ENCODE measurements at places on chromosomes 4 and X.

GRCh38 chrX:18676470-18676869 lies 4.6 kb upstream of the RS1 start:
- DNase-seq, result no peak

- no peak for DNase-seq
These were observed 597.7 kb downstream of the MID1IP1 start for GRCh38 chrX:39398963-39399261.

DNA sequence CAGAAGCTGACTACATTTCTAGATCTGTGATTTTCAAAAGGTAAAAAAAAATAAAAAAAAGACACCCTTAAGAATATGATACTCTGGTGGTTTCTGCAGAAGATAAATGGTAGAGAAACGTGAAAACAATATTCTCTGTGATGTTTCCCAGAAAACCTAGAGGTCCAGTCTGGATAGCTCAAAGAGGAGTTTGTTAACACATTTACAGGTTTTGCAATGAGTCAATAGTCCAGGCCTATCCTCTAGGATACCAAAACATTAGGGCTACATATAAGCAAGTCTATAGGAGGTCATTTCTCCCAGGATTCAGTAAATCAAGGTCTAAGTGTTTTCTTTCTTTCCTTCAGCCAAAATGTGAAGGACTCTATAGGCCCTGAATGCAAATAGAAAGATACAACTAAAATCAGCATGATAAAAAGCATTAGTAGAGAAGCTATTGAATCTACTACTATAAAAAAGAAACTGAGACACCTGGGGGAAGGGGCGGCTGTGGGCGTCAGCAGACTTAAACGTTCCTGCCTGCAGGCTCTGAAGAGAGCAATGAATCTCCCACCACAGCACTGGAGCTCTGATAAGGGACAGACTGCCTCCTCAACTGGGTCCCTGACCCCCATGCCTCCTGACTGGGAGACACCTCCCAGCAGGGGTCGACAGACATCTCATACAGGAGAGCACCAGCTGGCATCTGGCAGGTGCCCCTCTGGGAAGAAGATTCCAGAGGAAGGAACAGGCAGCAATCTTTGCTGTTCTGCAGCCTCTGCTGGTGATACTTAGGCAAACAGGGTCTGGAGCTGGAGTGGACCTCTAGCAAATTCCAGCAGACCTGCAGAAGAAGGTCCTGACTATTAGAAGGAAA lies 33.7 kb upstream of the SPP1 start:
- no peak for DNase-seq

GRCh38 chr4:109877400-109877799 lies 29.5 kb downstream of the LRIT3 start:
- DNase-seq, result no peak

GRCh38 chr4:33072298-33073089 lies 2352.3 kb downstream of the PCDH7 start:
- DNase-seq, result no peak

DNA sequence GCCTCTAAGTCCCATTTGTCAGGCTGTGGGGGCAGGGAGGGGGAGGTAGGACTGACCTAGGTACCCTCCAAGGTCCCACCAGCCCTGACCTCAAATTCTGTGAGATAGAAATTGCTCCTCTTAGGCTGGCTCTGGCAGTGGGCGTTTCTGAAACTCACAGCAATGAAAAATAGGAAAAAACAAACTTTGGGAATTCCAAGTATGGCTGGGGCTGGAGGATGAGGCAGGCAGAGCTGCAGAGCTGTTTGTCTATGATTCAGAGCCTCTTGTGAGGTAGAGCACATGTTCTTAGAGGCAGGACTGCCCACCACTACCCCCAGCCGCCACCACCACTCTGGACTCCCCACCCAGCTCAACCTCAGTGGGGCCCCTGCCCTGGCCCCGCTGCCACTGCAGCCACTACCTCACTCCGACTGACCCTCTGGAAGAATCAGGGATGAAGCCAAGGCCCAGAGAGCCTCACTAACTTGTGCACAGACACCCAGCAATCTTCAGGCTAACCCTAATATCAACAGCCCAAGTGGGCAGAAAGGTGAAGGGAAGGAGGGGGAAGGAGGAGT lies 98.2 kb downstream of the PJA1 start:
- no peak for DNase-seq

DNA sequence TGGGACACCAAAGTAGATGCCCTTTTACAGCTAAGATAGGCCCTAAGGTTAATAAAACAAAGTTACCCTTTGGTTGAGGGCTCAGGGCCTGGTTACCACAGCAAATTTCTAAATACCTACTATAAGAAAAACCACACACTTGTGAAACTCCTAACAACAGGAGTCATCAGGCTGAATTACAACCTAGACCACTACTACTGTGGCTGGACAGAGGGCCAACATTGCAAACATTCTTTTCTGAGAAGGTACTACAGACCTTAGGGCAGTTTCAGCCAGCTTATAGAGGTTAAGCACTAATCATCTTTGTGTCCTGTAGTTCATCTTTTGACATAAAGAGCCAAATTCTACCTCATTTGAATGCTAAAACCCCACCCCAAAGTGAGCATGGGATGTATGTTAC lies 504.0 kb downstream of the RAPGEF2 start:
- no peak for DNase-seq

- DNase-seq, result no peak
These were observed 745.4 kb downstream of the TECRL start for GRCh38 chr4:63663870-63664269.

- DNase-seq, result no peak
These were observed 98.1 kb downstream of the TSPAN5 start for GRCh38 chr4:98560321-98560720.

DNA sequence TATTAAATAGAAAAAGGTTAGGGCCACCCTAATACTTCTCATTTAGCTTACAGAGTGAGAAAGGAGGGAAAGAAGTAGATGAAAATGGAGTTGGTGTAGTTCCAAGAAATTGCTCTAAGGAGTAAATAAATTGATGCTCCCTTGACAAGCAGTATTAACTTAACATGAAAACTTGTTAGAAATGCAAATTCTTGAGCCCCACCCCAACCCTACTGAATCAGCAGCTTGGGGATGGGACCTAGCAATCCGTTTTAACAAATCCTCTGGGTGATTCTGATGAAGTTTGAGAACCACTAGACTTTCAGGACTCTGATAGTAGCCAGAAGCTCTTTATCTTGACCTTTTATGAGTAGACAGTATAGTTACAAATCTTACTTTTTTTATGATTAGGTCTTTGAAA lies 74.8 kb downstream of the STIM2 start:
- no peak for DNase-seq

DNA sequence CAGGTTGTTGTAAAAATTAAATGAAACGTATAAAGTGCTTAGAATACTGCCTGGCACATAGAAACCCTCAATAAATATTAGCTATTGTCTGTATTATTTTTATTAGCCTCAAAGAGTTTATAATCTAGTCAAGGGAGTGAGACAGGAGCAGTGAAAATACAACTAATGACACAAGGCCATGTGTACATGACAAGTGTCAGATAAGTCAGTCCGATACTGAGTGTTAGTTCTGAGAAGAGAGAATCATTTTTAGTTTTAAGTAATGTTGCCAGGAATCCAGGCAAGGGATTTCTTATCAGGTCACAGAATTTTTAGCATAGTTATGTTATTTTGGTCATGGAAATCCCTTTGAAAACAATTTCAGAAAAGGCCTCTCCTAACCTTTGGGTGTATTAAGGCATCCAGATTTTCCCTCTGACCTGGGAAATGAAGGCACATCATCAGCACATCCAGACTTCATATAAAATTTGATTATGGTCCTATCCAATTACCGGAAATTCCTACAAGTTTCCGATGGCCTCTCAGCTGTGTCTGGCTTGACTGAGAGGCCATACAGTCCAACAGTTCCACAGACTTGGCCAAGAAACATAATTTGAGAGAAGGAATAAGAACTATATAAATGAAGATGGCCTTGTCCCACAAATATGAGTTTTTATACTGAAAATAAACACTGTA lies 35.7 kb downstream of the PPARGC1A start:
- DNase-seq, result no peak

DNA sequence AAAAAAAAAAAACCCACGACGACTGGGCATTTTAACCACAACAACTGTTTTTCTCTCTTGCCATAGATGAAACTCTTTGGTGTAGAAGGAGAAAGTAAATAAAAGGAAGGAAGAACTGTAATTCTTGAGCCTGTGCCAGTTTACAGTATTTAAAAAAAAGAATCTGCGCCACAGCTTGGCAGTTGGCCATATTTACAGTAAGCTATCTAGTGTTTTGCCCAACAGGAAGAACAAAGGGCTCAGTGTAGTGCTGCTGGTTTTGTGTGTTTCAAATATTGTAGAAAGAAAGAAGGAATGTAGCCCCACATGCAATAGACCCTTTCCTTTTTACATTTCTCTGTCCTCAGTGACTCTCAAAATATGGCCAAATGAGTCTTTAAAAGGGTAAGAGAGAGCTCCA lies 66.1 kb downstream of the NR3C2 start:
- DNase-seq, result no peak

- no peak for DNase-seq
These were observed 79.2 kb downstream of the RELL1 start for GRCh38 chr4:37607018-37607417.

GRCh38 chr4:125140966-125141495 lies 173.7 kb upstream of the FAT4 start:
- DNase-seq, result no peak

- no peak for DNase-seq
These were observed 10.8 kb downstream of the CETN2 start for GRCh38 chrX:152819732-152820131.

DNA sequence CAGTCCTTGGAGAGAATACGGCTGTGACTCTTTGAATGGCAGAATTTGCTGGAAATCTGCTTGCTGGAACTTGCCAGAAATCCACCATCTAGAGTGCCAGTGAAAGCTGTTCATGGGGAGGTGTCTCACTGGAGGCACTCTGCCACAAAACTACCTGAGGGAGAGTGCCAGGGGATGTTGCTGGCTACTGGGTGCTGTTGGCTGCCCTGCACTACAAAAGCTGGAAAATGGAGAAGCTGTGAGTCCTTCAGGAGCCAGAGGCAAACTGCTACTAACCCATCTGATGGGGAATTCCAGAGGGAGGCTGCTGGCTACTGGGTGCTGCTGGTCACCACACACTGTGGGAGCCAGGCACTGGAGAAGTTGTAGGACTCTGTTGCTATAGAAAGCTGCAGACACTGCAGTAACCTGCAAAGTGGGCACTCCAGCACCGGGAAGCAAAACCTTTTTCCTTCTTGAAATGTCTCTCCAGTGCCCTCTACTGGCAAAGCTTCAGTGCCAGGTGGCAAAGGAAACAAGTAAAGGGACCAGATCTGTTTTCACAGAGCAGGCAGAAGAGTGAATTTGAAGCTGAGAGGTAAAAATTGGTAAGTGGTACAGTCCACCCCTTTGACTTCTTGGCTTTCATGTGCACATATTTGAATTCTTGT lies 47.8 kb upstream of the HSD17B10 start:
- peak; percentile 40 for DNase-seq

DNA sequence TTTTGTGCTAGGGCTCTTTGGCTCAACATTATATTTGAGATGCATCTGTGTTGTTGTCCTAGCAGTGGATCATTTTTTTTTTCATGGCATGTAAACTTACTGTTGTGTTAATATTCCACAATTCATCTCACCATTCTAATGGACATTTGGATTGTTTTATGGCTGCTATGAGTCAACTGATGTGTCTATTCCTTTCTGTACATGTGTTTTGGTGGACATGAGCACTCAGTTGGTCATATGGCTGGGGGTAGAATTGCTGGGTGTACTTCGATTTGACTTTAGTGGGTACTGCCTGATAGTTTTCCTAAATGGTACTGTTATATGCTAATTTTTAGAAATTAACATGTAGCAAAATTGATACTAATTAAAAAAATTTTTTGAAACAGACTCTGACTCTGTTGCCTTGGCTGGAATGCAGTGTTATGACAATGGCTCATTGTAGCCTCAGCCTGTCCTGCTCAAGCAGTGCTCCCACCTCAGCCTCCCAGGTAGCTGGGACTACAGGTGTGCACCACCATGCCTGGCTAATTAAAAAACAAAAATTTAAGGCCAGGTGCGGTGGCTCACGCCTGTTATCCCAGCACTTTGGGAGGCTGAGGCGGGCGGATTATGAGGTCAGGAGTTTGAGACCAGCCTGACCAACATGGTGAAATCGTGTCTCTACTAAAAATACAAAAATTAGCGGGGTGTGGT lies 9.0 kb downstream of the FAM193A start:
- DNase-seq, result no peak

GRCh38 chr4:106450249-106450648 lies 81.7 kb upstream of the GIMD1 start:
- DNase-seq, result no peak

DNA sequence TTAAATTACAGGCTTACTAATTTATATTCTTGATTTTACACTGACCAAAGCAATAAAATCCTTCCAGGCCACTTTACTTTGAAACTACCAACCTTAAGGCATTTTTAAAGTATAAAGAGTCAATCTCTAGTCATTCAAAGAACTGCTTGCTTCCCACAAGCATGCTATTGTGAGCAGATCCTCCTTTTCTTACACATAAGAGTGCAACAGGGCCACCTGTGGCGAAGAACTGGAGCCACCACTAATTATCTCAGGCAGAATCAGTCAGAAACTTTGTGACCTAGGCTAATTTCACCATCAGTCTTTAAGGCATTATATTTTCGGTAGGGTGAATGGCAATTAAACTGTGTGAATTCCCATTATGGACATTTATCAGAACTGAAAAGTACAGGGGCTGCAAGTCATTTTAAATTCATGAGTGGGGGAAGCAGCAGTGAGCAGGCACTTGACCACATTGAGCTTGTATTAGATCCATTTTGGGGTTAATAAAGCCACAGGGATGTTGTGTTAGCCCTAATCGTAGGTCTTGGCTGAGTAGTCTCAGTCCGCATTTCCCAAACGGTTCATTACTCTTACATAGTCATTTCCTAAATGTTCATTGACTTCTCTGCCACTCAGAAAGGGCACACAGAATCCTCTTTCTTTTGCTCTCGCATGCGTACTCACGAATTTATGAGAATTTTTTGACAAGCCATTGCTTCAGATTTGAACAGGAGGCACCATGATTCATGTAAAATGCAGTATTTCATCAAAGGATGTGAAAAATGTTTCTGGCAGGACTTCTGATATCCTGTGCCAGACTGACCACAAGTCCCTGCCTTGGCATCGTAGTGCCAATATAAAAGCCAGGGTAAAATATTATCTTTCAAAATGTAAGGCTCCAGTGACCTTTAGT lies 39.8 kb downstream of the NPY2R start:
- no peak for DNase-seq

DNA sequence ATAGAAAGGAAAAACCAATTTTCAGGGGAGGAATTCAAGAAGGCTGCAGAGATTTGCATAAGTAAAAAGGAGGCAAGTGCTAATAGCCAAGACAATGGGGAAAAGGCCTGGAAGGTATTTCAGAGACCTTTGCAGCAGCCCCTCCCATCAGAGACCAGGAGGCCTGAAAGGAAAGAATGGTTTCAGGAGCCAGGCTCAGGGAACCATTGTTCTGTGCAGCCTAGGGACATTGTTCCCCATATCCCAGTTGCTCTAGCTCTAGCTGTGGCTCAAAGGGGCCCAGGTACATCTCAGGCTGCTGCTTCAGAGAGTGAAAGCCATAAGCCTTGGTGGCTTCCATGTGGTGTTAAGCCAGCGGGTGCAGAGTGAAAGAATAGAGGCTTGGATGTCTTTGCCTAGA lies 24.0 kb downstream of the NAP1L3 start:
- DNase-seq, result no peak

GRCh38 chr4:128310266-128310697 lies 22.7 kb upstream of the PGRMC2 start:
- DNase-seq, result no peak

Data from stimulated activated CD4-positive, alpha-beta T cell treated with anti-CD3 and anti-CD28 coated beads, Interleukin-15, amount 100 ng/mL, for 48 hours (primary cell).